ENCODE measurements at places on chromosomes 3 and 15.
A peak's percentile ranks its signal among the peaks of the same experiment; 100 is the strongest.

GRCh38 chr3:101814835-101815234 lies 34.5 kb upstream of the NFKBIZ start:
- DNase-seq, result no peak

GRCh38 chr3:52880047-52880446 lies 17.3 kb downstream of the STIMATE start:
- no peak for DNase-seq

DNA sequence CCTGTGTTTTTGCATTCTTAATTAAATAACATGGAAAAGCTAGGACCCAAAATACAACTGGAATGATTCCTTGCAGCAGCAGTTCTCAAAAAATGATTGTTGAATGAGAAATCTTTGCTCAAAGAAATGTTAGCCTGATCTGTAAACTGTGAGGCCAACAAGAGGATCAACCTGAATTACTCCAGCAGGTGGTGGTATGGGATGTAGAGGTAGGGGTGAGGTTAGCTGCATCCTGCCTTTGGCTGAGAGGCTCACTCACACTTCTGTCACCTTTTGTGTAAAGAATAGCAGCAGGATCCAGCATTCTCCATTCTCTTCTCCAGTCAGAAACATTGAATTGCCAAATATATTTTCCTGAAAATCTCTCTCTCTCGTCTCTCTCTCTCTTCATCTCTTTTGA lies 26.5 kb upstream of the FAM98B start:
- DNase-seq, result no peak

- DNase-seq, result no peak
These were observed 14.6 kb upstream of the OR5K2 start for GRCh38 chr3:98482717-98483482.

- DNase-seq, result no peak
These were observed 40.8 kb downstream of the DPH6 start for GRCh38 chr15:35505141-35505540.

DNA sequence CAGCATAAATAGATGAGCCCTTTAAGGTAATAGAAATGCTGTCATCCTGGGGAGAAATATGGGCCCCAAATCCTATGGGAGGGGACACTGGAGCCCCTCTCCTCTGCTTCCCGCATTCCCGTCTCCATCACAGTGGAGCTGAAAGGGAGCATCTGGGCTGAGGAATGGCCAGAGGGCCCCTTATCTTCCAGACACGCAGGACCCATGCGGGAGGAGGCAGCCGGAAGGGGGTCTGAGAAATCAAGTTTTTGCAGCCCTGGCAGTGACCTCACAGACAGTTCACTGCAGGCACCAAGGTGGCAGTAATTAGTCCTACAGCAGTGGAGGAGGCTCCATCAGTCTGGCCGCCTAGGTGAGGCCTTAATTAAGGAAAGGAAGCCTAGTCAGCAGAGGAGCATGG lies 80.2 kb downstream of the RAB11A start:
- DNase-seq, result no peak

DNA sequence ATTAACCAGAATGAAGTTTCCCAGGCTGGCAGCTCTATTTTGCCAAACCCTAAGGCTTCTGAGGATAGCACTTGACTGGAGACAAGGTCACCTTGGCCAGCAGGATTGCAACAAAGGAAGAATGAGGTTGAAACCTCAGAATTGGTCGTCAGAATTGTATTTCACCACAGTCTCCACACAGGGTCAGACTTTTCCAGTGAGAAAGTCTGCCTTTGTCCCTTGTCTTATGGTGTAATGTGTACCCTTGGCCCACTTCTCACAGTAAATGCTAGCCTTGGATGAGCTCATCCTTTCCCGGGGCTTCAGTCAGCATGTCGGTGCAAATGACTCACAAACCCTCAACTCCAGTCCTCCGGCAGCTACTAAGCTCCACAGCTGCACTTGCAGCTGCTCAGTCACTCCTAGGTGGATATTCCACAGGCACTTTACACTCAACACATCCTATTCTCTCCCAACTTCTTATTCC lies 19.7 kb downstream of the SSR3 start:
- peak; percentile 73 for DNase-seq

- no peak for DNase-seq
These were observed 1.4 kb downstream of the IGF1R start for GRCh38 chr15:98649472-98650416.

- no peak for DNase-seq
These were observed 1.4 kb downstream of the TOMM70 start for GRCh38 chr3:100399341-100400071.

DNA sequence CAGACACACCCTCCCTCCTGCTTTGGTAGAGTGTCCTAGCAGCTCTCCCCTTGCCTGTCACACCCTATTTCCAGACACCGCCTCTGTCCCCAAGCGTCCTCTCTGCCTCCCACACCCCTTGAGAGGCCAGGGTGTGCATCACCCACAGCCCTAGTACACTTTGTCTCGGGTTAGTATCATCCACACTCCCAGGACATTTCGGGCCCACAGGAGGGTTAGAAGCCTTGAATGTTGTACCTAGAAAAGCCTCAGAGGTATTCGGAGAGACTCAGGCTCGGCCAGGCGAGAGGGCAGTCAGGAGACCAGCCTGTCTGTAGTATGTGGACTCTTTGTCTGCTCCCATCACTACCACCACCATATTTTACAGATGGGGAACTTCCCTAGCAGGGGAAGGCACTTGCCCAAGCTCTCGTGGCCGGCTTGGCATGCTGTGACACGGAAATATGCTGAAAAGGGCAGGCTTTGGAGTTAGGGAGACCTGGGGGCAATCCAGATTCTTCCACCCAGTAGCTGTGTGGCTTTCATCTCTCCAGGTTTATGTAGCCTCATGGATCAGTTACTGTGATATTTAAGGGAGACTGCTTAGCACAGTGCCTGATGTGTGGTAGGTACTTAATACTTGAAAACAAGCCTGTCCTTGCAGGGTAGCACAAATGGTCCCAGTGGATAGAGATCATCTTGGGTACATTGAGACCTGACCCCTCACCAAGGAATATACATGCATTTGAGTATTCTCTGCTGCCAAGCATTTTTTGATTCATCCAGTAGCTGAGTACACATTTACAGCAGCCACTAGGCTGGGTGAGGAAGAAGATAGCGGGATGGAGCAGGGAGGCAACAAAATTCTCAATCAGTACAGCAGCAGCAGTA lies 1.4 kb downstream of the TMEM43 start:
- DNase-seq, result no peak

GRCh38 chr3:191100516-191100915 lies 98.5 kb upstream of the OSTN start:
- no peak for DNase-seq

DNA sequence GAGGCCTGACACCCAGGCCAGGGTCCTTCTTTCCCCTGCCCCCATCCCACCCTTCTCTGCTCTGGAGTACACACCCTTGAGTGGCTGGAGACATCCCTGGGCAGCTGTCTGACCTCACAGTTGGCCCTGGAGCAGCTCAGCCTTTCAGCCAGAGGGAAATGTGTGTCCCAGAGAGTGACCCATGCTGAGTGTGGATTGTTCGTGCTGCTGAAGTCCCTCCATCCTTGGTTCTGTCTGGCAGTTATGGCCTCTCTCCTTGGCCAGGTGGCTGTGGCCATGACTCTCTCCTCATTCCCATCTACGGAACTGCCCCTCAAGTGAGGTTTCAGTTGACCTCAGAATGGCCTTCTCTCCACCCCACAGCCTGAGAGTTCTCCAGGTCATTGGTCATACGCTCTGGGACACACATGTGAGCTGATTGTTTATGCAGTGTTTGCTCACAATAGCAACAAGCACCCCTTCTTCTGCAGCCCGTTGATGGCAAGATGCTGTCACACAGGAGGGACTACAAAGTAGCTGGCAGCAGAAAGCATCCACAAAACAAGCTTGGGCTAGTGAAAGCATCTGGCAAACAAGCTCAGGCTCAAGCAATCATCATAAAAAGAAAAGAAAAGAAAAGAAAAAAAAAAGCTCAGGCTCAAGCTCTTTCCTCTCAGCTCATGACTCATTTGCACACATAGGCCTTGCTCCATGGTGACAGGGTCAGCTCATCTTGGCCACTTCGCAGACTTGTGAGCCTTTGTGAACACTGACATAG lies 55.3 kb upstream of the ITGA11 start:
- no peak for DNase-seq

GRCh38 chr3:58576716-58577115 lies 475 bp downstream of the FAM107A start:
- DNase-seq, result no peak

- no peak for DNase-seq
These were observed 466.4 kb downstream of the DIPK2A start for GRCh38 chr3:144437989-144438388.

GRCh38 chr3:52005571-52005986 lies 9.9 kb upstream of the RPL29 start:
- DNase-seq, result peak; percentile 82

DNA sequence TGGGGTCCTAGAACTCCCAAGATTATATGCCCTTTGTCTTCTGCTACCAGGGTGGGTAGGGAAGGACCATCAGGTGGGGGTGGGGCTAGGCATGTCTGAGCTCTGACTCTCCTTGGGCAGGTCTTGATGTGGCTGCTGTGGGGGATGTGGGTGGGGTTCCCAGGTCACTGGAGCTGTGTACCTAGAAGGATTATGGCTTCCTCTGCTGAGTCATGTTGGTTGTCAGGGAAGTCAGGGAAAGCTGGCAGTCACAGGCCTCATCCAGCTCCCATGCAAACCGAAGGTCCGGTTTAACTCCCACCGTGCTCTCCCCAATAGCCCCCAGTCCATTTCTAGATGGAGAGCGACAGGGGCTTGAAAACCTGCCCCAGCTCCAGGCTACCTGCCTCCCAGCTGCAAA lies 35.2 kb downstream of the EID1 start:
- no peak for DNase-seq
